ENCODE measurements at places on chromosomes 5 and 9. TPM values are rescaled to one million over a fixed set of nuclear protein-coding genes. Genes with fewer than 3 reads are reported as not detected.

GLDC gene
- not detected for total RNA-seq

GRCh38 chr9:138014563-138014945, 137.0 kb downstream of the CACNA1B start:
- no peak for DNase-seq

GRCh38 chr5:141692533-141692888, 10.5 kb upstream of the ARAP3 start:
- DNase-seq: no peak

QRFP gene
- total RNA-seq: not detected

FBXL7 gene
- 13.6 TPM for total RNA-seq

- peak; percentile 71 for DNase-seq
Observed at GRCh38 chr5:111143910-111144309, 51.8 kb downstream of the WDR36 start.

KLF9 gene
- total RNA-seq: 14.4 TPM

DNA sequence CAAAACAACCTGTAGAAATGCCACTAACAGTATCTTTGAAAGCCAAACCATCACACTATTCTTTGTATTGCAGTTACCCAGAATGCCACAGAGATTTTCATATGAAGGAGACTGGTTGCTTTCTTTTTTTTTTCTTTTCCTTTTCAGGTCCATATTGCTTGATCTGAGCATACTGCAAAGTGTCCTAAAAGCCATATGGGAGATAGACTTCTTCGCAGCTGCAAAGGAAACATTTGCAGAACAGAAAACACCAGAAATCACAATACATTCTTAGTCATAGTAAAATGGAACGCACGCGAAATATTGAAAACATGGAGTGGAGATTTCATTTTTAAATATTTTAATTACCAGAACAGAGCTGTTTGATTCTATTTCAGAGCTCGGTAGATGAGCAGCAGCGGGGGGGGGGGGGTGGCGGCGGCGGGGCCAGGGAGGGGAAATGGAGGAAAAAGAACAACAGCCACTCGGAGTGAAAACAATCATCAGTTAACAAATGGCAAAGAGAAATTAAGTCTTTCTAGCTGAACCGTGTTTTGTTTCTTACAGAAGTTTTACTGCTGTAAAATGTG, 284.1 kb downstream of the NFIB start:
- no peak for DNase-seq

ANKRD33B gene
- 3.5 TPM for total RNA-seq

DNA sequence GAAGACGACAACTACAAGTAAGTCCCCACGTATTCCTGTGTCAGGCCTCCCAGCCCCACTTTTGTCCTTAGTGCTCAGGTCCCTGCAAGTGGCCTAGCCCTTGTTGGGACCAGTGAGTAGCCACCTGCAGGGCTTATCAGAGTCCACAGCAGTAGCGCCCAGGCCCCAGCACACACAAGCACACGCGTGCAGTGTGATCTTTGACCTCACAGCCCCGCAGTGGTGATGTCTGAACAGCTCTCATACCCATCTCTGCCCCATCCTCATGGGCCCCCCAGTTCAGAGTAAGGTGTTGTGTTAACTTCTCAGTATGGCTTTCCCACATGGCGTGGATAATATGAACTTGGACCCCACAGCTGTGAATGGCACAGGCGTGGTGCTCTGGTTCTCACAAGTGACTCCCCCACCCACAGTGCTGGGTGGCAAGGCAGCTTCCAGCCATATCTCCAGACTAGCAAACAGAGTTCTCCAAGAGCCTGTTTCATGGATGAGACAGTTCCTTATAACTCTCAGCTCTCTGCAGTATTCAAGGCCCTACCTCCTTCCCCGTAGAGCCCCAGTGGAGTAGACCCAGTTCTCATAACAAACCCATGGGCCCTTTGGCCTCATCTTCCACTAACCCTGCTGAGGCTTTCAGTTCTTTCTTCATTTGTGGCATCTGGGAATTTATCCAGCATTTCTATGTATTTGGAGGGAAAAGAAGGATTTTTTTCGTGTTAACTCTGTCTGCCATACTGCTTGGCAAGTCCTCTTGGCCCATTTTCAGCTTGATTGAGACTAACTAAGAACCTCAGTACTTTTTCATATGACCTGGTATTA, 46.5 kb upstream of the ANGPTL2 start:
- DNase-seq: no peak

THBS4 gene
- total RNA-seq: 6.0 TPM

GRCh38 chr5:30849931-30850710, 343.4 kb upstream of the CDH6 start:
- peak; percentile 6 for DNase-seq

PCDHGC5 gene
- total RNA-seq: 1.3 TPM

- DNase-seq: no peak
Observed at GRCh38 chr5:132782101-132782500, 5.1 kb upstream of the SEPTIN8 start.

STING1 gene
- 15.0 TPM for total RNA-seq

DNA sequence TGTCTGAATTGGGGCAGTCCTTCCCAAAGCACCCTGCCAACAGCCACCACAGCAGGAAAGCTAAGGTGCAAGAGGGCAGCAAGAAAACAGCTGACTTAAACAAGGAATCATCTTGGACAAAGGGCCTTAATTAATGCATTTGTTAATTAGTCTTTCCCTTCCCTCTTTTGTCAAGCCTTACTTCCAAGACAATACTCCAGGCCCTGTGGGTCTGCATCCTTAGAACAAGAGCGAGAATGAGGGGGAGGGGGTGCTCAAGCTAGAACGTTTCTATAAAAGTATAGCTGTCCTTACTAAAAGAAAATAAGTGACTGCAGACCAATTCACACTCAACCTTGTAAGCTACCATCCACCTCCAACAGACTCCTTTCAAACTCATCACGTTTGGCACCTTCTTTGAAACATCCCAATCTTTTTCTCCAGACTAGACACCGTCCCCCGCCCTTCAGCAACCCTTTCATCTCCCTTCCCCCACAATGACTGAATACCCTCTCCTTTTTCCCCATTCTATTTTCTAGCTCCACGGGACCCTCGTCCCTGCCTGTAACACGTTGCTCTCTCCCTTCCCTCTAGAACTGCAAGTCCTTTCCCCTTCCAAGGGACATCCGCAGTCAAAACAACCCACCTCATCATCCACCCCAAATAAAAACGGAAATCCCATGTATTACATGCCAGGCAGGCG, 85.7 kb upstream of the RNF38 start:
- no peak for DNase-seq

DNA sequence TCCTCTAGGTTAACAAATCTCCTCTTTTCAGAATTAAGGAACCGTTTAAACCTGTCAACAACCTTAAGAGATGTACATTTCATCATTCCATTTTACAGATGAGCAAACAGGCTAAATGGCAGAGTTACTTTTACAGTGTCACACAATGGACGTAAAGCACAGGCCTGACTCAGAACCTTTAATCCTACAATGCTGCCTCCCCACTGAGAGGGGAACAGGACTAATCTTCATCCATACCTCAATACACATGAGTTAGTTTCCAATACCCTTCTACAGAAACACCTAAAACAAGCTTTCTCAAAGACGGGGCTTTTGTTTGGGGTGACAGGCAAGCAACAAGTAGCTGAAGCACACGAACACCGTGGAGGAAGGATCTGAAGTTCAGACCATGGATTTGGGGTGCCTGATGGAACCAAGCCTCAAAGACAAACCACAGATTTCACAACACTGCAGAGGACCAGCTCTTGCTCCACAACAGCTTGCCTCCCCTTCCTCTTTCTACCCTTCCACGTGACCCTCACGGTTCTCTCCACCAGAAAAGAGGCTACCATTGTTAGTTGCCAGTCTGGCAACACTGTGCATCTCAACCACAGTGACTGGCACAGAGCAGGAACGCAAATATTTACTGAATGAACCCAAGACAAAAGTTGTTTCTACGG, 1.8 kb downstream of the RNF130 start:
- no peak for DNase-seq

SLC4A9 gene
- total RNA-seq: not detected

PCDHA9 gene
- 0.02 TPM for total RNA-seq

TERT gene
- total RNA-seq: not detected

DNA sequence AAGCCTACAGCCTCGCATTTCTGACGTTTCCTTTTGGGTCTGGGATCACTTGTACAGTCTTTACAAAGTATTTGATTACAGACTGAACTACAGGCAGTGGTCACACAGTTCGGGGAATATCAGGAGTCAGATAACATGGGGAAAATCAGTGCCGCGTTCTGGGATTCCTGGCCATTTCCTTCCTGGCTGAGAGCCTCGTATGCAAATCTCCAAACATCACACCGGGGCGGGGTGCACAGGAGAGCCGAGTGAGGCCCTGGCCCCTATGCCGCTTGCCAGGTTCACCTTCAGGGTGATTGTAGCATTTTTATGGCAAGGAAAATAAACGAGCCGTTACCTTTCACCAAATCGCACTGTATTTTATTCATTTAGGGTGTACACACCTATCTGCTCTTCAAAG, 29.6 kb upstream of the SLC9A3 start:
- DNase-seq: no peak

ZNF608 gene
- total RNA-seq: 10.9 TPM

PALM2AKAP2 gene
- total RNA-seq: 39.6 TPM

DNA sequence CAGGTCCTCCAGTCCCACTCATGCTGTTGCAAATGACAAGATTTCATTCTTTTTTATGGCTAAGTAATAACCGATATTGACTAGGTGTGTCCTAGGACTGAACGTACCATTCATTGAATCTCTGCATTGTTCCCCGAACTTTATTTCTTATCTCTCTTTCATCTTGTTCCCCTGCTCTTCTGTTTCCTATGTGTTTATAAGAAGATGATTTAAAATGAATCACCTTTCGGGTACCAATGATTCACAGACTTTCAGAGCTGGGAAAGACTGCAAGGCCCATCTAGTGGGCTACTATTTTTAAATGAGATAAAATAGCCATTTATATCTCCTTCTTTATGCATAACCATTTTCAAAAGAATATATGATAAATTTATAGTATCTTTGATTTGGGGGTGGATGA, 133.0 kb downstream of the CDH18 start:
- DNase-seq: no peak

GRCh38 chr5:33065131-33065530, 354.0 kb downstream of the NPR3 start:
- no peak for DNase-seq

- no peak for DNase-seq
Observed at GRCh38 chr9:89513837-89514236, 15.9 kb upstream of the SEMA4D start.

DNA sequence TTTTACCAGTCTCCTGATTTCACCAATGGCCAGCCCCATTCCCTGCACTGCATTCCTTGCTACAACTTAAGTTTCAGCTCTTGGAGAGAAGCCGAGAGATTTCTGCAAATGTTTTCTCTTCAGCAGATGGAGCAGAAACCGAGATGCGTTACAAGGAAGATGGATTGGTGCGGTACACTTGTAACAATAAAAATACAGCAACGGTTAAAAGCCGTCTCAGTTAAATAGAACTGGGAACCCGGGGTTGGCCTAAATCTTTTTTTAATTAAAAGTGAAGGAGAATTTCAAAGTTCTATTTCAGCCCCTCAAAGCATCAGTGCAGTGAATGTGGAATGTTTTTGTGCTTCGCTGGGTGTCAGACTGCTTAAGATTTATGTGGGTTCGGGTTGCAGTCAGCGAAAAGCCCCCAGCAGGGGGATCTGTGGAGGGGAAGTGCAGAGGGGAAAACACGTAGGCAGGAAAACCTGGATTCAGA, 19.8 kb downstream of the BRINP1 start:
- DNase-seq: peak; percentile 53

C9 gene
- not detected for total RNA-seq

NPM1 gene
- total RNA-seq: 3,693 TPM

FBLL1 gene
- not detected for total RNA-seq

DNA sequence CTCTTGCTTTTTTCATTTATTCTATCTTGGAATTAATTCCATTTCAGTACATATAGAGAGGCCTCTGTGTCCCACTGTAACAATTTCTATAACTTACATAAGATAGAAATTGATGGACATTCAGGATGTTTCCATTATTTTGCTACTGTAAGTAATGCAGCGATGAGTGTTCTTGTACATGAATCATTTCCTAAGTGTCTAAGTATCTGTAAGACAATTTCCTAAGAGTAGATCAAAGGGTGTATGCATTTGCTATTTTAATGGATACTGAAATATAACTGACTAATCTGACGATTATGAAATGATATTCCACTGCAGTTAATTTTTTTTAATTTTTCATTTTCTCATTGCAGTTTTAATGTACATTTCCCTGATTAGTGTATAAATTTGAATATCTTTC, 23.0 kb upstream of the RBM22 start:
- no peak for DNase-seq

Data from SJCRH30 (cell line).